Smooth muscle cell of the brain vasculature (primary cell): ENCODE measurements at places on chromosomes 5 and 9.

GRCh38 chr5:89071101-89071940 lies 188.3 kb upstream of the MEF2C start:
- DNase-seq, result no peak

GRCh38 chr5:139636207-139636792 lies 11.8 kb upstream of the CXXC5 start:
- DNase-seq, result no peak

DNA sequence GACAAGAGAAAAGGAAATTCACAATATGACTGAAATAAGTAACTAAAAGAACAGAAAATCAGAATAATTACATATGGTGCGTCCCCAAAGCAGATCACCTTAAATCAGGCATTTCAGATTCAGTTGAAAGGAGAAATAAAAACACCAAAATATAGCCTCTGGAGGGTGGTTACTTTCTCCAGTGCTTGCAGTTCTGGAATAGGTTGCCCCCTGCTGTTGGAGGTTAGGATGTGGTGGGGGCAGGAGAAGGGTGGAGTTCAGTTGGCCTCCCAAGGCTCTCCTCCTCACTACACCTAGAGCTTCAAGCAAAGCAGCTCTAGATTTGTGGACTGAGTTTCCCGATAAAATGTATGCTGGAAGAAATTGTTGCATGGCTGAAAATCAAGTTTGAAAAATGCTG lies 338.2 kb upstream of the TLE4 start:
- DNase-seq, result no peak

DNA sequence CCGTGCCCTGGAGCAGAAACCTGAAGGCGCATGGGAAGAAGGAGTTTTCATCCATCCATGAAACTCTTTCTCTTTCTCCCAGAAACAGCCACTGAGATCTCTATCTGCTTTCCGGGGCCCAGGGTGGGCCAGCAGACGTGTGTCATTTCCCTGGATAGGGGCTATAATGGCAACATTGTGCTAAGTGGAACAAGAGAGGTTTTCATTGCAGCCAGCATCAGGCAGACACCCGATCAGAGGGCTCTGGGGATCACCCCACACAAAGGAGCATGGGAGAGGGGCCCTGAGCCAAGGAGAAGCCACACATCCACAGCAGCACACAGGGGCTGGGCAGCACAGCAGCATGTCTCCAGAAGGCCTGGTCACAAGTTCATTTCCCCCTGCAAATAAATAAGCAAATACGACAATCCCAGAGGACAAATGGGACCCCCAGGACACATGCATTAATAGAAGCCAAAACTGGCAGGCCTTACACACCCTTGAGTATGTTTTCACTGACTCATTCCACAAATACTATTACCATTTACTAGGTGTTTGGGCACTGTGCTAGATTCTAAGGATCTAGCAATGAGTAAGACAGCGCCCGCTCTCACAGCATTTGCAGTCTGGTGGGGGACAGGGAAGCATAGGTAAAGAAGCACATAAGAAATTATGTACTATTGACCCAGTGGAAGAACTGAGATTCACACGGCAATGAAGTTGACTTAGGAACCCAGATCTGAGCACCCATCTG lies 4.3 kb upstream of the AFAP1L1 start:
- no peak for DNase-seq

DNA sequence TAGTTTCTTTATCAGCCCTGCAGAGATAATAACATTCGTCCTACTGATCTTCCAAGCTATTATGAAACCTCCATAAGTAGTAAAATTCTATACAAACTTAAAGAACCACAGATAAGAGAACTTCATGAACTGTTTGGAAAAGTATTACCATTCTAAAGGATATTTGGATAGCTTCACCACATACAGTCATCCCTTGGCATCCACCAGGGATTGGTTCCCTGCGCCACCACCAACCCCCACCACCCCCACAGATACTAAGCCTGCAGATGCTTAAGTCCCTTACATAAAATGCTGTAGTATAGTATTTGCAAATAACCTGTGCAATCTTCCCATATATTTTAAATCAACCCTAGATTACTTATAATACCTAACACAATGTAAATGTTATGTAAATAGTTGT lies 61.4 kb upstream of the SHISAL2B start:
- DNase-seq, result no peak

DNA sequence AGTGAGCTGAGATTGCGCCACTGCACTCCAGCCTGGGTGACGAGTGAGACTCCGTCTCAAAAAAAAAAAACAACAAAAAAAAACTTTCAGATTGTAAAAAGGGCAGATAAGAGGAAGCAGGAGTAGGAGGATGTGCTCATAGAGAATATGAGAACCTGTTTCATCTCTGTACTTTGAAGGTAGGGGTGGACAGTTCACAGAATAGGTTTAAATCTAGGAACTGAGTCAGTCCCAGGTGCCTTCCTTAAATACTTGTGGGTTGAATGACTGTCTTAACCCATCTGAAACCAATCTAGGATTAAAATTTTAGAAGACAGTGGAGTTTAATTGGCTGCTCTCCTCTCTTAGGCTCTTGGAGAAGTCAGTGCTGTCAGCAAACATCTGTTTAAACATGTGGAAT lies 12.4 kb downstream of the POLK start:
- DNase-seq, result no peak

GRCh38 chr5:59299006-59299405 lies 594.5 kb downstream of the PDE4D start:
- no peak for DNase-seq

- no peak for DNase-seq
Observed at GRCh38 chr5:33153372-33153771, 287.4 kb upstream of the TARS1 start.

DNA sequence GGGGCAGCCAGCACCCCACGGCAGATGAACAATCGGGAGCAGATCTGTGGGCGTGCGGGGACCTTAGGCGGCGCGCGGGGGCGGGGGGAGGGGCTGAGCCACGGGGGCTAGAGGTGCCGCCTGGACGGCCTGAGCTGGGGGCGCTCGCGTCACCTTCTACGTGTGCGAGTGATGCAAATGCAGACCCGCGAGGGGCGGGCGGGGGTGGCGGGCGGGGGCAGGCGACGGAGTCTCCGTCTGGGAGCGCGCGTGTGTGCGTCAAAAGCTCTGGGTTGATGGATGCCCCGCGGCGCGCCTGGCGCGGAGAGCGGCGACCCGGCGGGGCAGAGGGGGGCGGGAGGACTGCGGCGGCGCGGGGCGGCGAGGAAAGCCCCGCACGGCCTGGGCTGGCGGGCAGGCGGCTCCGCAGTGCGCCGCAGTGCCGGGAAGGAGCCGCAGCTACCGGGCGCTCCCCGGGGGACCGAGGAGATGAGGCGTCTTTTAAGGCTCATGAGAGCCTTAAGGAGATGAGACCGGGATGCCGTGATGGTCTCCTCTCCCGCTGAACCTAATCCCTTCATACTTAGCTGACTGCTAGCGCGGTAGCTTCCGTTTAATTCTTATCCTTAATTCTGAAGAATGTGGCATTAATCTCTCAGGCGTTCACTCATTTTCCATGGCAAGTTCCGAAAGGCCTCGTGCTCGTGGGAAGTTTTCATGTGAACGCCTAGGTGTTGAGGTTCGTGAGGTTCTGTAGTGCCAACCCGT lies 1.5 kb downstream of the SV2C start:
- no peak for DNase-seq

DNA sequence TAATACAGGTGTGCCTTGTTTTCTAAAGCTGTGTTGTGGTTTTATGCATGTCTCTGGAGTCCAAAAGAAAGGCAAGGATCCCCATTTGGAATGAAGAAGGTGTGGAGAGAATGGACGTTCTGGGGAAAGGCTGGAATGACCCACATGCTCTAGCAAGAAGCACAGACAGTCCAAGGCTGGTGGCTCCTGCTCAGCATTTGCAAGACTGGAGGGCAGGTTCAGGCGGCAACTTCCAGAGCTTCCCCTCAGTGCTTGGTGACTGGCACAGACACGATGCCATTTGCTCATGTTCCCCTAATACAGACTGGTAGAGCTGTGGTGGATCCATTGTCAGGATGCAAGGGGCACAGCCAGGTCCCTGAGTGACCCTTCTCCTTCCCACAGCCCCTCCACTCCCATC lies 8.2 kb downstream of the SLC22A4 start:
- DNase-seq, result no peak

DNA sequence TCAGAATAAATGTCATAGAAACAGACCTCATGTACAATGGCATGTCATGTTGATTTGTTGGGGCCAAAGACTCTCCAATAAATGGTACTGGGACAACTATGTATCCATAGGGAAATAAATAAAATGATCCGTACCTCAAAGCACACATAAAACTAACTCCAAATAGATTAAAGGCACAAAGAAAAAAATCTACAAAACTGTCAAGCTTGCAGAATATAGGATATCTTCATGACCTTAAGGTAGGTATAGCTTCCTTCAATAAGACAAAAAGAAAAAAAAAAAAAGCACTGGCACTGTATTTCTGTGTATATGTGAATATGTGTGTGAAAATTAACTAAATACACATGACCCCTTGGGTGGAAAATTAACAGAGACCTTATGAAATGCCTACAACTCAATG lies 101.9 kb downstream of the DIRAS2 start:
- DNase-seq, result no peak

- no peak for DNase-seq
Observed at GRCh38 chr5:113682497-113683136, 169.1 kb downstream of the YTHDC2 start.

- DNase-seq, result no peak
Observed at GRCh38 chr9:116247284-116247683, 93.7 kb downstream of the PAPPA start.

- no peak for DNase-seq
Observed at GRCh38 chr9:97408562-97408961, 3.3 kb upstream of the TDRD7 start.

GRCh38 chr5:8020861-8021514 lies 152.0 kb downstream of the MTRR start:
- no peak for DNase-seq
